ENCODE measurements at places on chromosomes 2 and 18. TPM values are rescaled to one million over a fixed set of nuclear protein-coding genes. Genes with fewer than 3 reads are reported as not detected.
A peak's percentile ranks its signal among the peaks of the same experiment; 100 is the strongest.

GRCh38 chr2:133166031-133166430 lies 402.2 kb downstream of the NCKAP5 start:
- no peaks in the 10 kb centered on the region for H3K4me1 ChIP-seq
- no peaks in the 10 kb centered on the region for H3K36me3 ChIP-seq
- no peak overlapping the region for H3K4me3 ChIP-seq
- no peak for DNase-seq
- H3K27ac ChIP-seq: no peak overlapping the region

GRCh38 chr2:233209533-233210171 lies 41.8 kb upstream of the ATG16L1 start:
- H3K4me1 ChIP-seq: no peaks in the 10 kb centered on the region
- no peak overlapping the region for H3K4me3 ChIP-seq
- DNase-seq: no peak
- no peaks in the 10 kb centered on the region for H3K27me3 ChIP-seq
- H3K36me3 ChIP-seq: no peaks in the 10 kb centered on the region
- H3K27ac ChIP-seq: no peak overlapping the region

- H3K36me3 ChIP-seq: no peaks in the 10 kb centered on the region
- no peak overlapping the region for H3K27ac ChIP-seq
- H3K27me3 ChIP-seq: no peaks in the 10 kb centered on the region
- no peak for DNase-seq
These were observed 97.1 kb downstream of the AQP4 start for GRCh38 chr18:26768385-26768784.

- no peaks in the 10 kb centered on the region for H3K27me3 ChIP-seq
- no peak for DNase-seq
- H3K4me1 ChIP-seq: no peaks in the 10 kb centered on the region
- H3K4me3 ChIP-seq: no peak overlapping the region
- H3K27ac ChIP-seq: no peak overlapping the region
- H3K36me3 ChIP-seq: peaks cover 9% of the 10 kb centered on the region
These were observed 159.8 kb downstream of the PKP4 start for GRCh38 chr2:158616480-158617000.

GRCh38 chr2:50395605-50396297 lies 636.2 kb downstream of the NRXN1 start:
- H3K27ac ChIP-seq: no peak overlapping the region
- DNase-seq: no peak
- H3K4me1 ChIP-seq: no peaks in the 10 kb centered on the region

GRCh38 chr2:174738841-174739240 lies 25.4 kb downstream of the CHRNA1 start:
- H3K36me3 ChIP-seq: no peaks in the 10 kb centered on the region
- H3K4me3 ChIP-seq: no peak overlapping the region
- no peaks in the 10 kb centered on the region for H3K4me1 ChIP-seq
- no peak overlapping the region for H3K27ac ChIP-seq

GRCh38 chr18:52750995-52751394 lies 411.0 kb downstream of the DCC start:
- no peak overlapping the region for H3K27ac ChIP-seq
- no peak overlapping the region for H3K4me3 ChIP-seq
- no peak for DNase-seq
- no peaks in the 10 kb centered on the region for H3K4me1 ChIP-seq
- H3K36me3 ChIP-seq: no peaks in the 10 kb centered on the region
- H3K27me3 ChIP-seq: no peaks in the 10 kb centered on the region

- H3K4me3 ChIP-seq: no peak overlapping the region
- no peaks in the 10 kb centered on the region for H3K36me3 ChIP-seq
- H3K27me3 ChIP-seq: no peaks in the 10 kb centered on the region
- DNase-seq: no peak
- H3K27ac ChIP-seq: no peak overlapping the region
These were observed 106.8 kb downstream of the CYP26B1 start for GRCh38 chr2:72040629-72041571.

DNA sequence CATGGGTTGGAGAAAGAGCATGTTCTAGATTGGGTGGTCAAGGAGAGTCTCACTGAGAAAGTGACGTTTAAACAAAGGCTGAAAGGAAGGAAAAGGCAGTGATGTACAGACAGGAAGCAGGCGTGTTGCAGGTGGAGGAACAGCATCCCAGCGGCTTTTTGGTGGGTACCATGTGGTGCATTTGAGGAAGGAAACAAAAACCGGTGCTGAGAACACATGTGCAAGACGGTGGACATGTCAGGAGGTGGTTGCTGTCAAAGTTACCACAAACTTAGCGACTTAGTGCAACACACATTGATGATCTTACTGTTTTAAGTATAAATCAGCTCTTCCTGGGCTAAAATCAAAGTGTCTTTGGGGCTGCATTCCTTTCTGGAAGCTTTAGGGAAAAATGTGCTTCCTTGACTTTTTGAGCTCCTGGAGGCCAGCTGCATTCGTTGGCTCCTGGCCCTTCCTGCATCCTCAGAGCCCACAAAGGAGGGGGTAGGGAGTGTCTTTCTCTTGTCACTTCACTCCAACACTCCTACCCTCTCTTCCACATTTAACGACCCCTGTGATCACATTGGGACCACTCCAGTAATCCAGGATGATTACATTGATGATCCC lies 380.6 kb downstream of the FBXO15 start:
- DNase-seq: no peak
- no peaks in the 10 kb centered on the region for H3K4me1 ChIP-seq
- H3K4me3 ChIP-seq: no peak overlapping the region
- H3K27ac ChIP-seq: no peak overlapping the region

- no peak for DNase-seq
- no peak overlapping the region for H3K4me3 ChIP-seq
- H3K27ac ChIP-seq: no peak overlapping the region
- no peaks in the 10 kb centered on the region for H3K36me3 ChIP-seq
These were observed 361.9 kb downstream of the CYRIA start for GRCh38 chr2:16303761-16304160.

DNA sequence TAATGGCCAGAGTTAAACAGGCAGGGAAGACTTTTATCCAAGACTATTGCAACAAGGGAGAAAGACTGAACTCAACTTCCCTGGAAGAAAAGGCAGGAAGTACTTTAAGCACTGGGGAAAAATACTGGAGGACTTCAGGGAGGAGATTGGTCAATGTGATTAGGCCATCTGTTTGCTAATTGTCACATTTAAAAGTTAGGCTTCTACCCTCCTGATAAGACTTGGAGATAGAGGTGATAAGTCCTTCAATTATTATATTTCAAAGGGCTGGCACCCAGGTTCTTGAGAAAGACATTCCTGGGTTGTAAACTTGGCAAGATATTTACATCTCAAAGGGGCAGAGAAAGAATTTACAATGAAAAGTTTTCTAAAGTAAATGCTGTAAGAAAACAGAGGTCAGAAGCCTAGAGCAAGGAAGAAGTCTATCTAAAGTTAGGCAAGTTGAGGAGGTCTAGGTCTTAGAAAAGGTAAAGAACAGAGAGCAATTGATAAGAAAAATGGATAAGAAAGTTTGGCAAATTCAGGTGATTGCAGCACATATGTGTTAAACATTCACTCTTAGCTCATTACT lies 48.4 kb downstream of the DTNA start:
- no peaks in the 10 kb centered on the region for H3K36me3 ChIP-seq
- DNase-seq: no peak
- no peak overlapping the region for H3K4me3 ChIP-seq
- H3K27ac ChIP-seq: no peak overlapping the region

GRCh38 chr18:57776767-57777166 lies 26.3 kb downstream of the ATP8B1 start:
- no peak for DNase-seq
- no peaks in the 10 kb centered on the region for H3K36me3 ChIP-seq
- peak overlapping the region; percentile 67 for H3K27ac ChIP-seq
- H3K4me1 ChIP-seq: no peaks in the 10 kb centered on the region

FSHR gene
- total RNA-seq: not detected

WDR75 gene
- 39.3 TPM for total RNA-seq

IL18RAP gene
- 6.8 TPM for total RNA-seq

SCN9A gene
- total RNA-seq: 8.6 TPM

Measured in Peyer's patch (tissue), 4 donors.